Thoracic aorta (tissue), 2 donors: ENCODE measurements at places on chromosomes 13 and 19.

- DNase-seq = no peak
These were observed 90.2 kb downstream of the RAB20 start for GRCh38 chr13:110471156-110471832.

DNA sequence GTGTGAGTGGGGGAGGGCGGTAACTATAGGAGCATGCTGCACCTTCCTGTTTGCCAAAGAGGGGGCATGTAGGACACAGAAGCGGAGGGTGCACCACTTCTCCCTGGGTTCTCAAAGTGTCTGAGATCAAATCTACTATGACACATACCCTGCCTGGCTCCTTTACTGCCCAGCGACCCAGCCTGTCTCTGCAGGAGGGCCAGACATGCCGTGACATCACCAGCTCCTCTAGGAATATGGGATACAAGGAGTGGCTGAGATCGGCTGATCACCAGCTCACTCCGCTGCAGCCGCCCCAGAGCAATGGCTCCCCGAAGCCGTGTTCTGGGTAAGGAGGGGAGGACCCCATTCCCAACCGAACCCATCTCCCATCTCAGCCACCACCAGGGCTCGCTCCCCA lies 16.4 kb upstream of the IGFL1 start:
- no peak for DNase-seq

DNA sequence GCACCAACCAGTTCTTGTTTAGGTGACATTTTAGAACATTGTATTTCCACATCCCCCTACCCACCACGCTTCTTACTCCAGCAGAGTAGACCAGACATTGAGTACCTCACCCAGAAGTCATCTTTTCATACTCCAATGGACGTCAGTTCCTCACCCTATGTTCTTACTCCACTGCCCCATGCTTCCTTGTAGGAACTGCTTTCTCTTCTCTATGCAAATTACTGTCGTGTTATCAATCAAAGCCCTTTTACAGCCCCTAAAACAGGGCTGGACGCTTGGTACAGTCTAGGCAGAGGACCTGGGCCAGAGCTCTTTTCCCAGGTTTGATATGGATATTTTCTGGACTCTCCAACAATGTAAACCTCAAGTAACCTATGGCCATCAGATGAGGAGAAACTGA lies 58.2 kb downstream of the USP12 start:
- DNase-seq = no peak

GRCh38 chr19:328025-328505 lies 16.5 kb downstream of the MIER2 start:
- DNase-seq = no peak

DNA sequence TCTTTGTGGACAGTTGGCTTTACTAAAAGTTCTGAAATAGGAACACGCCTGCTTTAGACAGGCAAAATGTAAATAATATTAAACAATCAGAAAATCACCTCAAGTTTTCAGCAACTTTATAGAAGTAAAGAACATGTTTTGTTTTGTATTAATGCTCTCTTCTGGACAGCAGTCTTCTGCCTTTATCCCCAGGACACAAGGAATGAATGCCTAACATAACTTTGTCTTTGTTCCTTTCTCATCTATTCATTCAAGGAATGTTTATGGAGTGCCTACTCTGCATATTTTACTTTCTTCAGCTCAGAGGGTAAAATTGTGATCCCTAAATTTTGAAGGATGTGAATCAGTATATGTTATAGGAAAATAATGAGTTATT lies 325.4 kb downstream of the FOXO1 start:
- no peak for DNase-seq

DNA sequence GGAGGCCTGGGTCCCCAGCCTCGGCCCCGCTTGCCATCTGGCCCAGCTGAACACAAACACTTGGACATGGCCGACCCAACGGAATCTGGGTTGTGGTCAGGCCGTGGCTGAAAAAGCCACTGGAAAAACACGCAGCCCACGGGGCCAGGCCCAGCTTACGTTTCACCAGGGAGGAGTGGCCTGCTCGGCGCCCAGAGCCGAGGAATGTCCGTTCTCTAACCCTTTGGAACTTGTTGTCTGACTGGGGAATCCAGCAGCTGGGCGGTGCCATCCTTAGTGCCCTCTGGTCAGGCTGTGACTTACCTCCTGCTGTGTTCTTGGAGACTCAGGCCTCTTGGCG lies 13.8 kb downstream of the CILP2 start:
- DNase-seq = no peak

GRCh38 chr19:976476-976875 lies 7.7 kb upstream of the WDR18 start:
- DNase-seq = no peak

- DNase-seq = no peak
These were observed 23.9 kb upstream of the RCBTB2 start for GRCh38 chr13:48556817-48557216.

- no peak for DNase-seq
These were observed 12.4 kb upstream of the CNFN start for GRCh38 chr19:42402376-42403116.

DNA sequence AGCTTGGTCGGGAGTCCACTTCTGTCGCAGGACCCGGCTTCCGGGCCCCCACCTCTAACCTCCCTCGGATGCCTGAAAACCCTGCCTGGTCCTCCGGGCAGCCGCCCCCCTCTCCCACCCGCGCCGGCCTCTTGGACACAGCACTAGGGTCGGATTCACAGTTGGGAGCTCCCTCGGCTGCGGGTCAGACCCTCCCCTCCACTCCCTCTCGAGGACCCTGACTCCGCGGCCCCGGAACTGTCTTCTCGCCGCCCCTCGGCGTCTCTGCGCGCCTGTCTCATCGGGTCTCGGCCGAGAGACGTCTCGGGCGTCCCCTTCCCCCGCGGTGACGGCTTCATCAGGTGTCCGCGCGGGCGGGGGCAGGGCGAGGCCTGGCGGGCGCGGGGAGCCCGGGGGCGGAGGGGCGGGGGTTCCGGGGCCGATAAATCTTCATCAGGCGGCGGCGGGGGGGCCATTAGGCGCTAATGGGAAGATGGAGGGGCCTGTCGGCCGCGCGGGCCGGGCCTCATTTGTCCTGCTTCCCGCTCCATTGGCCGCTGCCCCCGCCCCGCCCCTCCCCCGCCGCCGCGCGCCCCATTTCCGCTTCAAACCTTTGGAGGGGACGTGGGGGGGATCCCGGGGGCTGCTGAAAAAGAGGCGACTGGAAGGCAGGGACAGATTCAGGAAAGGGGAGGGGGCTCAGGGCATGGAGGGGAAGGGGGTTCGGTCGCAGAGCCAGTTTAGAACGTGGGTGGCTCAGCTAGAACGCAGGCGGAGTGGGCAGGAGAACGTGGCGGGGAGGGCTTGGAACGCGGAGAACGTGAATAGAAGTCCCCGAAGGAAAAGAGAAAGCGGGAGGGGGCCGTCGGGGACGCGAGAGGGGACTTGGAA lies 11.8 kb upstream of the ERFL start:
- no peak for DNase-seq

DNA sequence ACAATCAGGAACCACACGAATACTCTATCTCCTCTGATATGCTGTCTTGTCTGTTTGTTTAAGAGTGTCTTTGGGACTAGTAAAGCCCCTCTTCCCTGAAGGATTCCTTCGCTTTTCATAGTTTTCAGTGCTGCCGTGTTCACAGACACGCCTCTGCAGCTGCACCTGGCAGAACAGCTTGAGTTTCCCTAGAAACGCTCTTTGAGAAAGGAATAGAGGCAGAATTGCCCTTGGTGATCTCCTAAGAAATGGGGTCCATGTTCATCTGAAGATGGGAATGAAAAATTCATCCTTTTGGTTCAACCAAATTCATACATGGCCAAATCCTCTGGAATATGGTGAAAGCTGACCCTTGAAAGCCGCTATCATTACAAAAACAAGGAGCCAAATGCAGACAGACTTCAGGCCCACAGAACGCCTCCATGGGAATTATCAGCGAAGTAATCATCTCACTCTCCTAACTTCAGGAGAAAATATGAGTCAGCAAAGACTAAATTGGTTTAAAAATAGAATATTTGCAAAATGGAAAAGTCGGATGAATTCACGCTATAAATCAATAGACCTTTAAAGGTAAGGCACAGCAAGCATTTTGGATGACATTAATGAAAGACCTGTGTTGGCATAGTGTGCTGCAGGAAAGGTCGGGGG lies 5.5 kb downstream of the SACS start:
- DNase-seq = no peak

DNA sequence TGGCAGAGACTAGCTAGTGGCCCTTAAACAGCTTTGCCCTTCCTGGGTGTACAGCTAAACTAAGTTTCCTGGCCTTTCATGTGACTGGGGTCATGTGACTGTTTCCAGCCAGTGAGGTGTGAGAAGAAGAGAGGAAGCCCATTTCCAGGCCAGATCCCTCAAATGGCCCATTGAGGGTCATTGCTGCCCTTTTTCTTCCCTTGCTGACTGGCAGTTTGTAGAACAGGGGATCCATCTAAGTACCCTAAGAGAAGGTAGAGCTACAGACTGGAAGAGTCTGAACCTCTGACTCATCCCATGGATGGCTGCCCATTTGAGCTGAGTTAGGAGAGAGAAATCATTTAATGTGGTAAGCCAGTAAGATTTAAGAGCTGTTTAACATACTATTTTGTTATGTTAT lies 2.8 kb downstream of the SWSAP1 start:
- no peak for DNase-seq

- no peak for DNase-seq
These were observed 6.6 kb upstream of the GADD45B start for GRCh38 chr19:2469102-2469914.

- DNase-seq = no peak
These were observed 1796.5 kb upstream of the MIR17HG start for GRCh38 chr13:89550938-89551337.

DNA sequence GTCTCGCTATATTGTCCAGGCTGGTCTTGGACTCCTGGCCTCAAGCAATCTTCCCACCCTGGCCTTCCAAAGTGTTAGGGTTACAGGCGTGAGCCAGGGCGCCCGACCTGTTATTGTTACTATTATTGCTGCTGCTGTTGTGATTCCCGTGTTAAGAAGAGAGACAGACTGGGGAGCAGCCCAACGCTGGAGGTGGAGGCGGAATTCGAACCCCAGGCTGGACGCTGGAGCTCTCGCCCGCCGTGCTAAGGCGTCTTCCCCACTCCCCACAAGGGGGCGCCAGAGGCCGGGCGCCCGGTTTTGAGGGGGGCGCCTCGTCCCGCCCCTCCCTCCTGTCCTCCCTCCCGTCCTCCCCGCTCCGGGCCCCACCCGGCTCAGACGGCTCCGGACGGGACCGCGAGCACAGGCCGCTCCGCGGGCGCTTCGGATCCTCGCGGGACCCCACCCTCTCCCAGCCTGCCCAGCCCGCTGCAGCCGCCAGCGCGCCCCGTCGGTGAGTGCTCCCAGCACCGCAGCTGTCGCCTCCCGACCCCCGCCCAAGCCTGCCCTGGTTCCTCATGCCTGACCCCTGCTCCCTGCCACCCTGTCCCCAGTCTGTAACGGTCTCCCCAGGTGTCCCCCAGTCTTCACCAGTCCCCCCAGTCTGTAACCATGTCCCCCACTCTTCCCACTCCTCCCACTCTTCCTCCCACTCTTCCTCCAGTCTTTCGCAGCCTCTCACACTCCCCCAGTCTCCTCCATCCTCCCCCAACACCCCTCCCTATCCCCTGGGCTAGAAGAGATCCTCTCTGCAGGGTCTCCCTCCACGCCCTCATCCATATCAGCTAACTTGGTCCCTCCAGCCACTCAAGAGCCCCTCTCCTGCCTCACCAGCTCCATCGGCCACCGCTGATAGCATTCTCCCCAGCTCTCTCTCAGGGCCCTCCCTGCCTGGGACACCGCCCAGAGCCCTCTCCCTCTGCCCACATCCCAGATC lies at the start of gene EHD2:
Gene EHD2 (plus strand): TSS at position 377 of the 976 bp plus-strand sequence. CDS start 3,191 bp downstream, outside the sequence.
- DNase-seq = no peak

DNA sequence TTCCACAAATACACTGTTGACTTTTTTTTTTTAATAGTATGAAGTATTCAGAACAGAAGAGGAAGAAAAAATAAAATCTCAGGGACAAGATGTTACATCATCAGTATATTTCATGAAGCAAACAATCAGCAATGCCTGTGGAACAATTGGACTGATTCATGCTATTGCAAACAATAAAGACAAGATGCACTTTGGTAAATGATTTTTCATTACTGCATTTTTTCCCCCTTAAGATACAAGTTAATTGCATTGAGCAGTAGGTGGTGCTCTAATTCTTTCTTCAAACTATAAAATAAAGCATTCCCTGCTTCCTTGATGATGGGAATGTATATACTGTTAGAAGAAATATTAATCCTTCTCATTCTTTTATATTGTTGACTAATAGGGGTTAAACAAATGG lies 17.1 kb downstream of the UCHL3 start:
- DNase-seq = no peak

- no peak for DNase-seq
These were observed 30.8 kb upstream of the RFC3 start for GRCh38 chr13:33787051-33787591.
